ENCODE measurements at places on chromosomes 16 and 17.
A peak's percentile ranks its signal among the peaks of the same experiment; 100 is the strongest.

GRCh38 chr17:60941028-60941427 is 263.4 kb downstream of the BCAS3 start:
- no peak for DNase-seq

DNA sequence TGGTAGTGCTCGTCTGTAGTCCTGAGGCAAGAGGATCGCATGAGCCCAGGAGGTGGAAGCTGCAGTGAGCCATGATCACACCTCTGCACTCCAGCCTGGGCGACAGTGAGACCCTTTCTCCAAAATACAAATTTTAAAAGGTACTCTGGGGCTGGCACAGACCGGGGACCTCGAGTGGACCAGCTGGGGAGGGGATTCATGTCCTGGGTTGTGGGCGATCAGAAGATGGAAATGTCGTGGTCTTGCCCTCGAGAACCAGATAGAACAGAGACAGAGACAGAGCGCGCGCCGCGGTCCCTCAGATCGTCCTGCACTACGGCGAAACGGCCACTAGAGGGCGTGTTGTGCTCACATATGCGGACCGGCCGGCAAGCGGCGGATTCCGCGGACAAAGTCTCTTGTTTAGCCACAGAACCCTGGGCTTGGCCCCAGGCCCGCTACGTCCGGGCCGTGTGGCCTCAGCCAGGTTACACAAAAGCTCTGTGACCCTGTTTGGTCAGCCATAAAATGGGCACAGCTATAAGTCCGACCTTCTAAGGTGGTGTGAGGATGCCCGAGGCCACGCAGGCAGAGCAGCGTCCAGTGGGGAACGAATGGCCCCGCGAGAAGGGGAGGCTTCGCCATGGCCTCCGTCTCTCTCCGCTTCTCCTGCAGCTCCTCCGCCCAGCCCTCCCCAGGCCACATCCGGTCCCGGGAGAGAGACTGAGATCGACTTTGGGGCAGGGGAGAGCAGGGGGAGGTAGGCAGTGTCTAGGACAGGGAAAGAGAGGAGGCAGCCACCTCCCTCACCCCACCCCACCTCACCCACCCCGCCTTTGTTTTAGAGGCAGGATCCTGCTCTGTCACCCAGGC is 14.6 kb upstream of the SBK1 start:
- peak; percentile 72 for DNase-seq

- no peak for DNase-seq
Measured at GRCh38 chr17:16512011-16512410, 20.0 kb upstream of the LRRC75A start.

DNA sequence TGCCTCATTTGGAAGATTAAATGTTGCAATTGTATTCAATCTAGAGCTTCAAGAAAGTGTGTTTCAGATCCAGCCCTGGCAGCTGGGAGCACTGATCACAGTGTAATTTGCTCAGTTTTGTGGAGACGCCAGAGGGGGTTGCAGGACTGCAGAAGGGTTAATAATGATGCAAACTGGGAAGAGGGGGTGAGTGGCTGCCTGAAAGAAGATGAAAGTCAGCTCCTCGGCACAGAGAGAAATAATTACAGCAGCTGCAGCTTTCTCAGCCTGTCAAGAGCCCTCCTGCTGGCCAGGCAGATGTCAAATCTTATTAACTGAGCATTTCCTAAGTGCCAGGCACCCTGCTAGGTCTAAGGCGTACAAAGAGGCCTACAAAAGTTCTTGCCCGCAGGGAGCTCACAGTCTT is 97.7 kb downstream of the ZNF18 start:
- DNase-seq = no peak

- DNase-seq = no peak
Measured at GRCh38 chr16:11405331-11406176, 60.3 kb downstream of the RMI2 start.

DNA sequence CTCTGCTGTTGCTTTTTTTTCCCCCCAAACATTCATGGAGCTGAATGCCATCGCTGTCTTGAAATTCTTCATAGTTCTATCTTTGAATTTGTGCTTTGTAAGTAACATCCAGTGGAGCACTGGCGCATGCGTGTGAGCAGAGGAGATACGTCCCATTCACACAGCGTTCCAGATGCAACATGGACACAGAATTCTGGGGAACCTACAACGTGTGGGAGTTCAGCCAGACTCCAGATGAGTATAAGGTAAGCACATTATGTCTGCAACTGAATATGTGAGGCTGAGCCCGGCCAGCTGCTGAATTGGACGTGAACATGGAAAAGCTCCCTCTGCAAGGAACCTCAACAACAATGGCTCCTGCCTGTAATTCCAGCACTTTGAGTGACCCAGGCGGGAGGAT is 4.3 kb upstream of the ATP1B2 start:
- DNase-seq = no peak

GRCh38 chr17:75876190-75876937 is 2.0 kb downstream of the TRIM47 start:
- DNase-seq = peak; percentile 88

DNA sequence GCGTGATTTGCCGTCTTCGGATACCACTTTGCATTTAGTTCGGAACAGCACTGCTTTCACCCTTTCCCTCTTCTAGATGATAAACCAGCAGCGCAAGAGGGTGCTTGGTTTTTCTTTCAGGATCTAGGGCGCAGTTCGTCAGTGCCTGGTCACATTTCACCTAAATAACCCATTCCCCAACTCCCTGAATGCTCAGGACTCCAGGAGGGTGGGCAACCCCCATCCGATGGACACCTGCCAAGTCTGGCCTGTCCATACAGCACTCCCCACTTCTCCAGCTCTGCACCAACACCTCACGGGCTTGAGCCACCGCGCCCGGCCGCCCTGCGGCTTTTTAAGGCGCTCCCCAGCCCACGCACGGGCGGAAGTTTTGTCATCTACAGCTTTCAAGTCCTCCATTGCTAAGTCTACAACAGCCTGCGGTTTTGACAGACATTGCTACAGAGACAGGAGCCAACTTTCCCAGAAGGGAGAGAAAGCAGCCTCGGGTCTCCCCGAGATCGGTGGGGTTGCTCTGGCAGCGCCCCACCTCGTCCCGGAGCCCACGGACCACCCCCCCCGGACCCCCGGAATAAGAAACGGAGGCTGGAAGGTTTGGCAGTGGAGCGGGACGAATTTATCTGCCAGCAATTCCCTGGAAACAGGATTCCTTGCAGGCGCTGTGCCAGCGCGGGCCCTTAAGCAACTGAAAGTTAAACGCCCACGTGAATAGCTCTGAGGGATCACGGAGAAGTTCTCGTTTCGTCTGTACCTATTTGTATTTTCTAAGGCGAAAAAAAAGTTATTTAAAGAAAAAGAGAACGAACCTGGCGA is 38.6 kb upstream of the SLFN13 start:
- no peak for DNase-seq

GRCh38 chr16:65689726-65690125 is 567.9 kb upstream of the CDH11 start:
- DNase-seq = no peak

GRCh38 chr17:49349541-49349940 is 12.5 kb downstream of the ZNF652 start:
- no peak for DNase-seq

- no peak for DNase-seq
Measured at GRCh38 chr17:16027708-16028584, 28.3 kb downstream of the TTC19 start.

DNA sequence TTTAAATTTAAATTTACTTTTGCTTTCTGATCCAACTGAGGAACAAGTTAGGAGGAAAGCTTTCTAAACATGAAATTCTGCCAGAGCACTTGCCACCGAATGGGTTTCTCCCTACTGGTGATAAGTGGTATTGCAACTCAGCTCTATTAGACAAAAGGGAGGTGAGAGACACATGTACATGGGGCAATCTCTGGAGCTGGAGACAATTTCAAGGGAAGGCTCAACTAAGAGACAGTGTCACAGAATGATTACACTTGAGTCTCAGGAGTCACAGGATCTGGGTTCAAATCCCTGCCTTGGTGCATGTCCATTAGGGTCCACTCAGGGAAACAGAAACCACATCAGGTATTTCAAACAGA is 37.4 kb downstream of the SOCS1 start:
- DNase-seq = no peak

DNA sequence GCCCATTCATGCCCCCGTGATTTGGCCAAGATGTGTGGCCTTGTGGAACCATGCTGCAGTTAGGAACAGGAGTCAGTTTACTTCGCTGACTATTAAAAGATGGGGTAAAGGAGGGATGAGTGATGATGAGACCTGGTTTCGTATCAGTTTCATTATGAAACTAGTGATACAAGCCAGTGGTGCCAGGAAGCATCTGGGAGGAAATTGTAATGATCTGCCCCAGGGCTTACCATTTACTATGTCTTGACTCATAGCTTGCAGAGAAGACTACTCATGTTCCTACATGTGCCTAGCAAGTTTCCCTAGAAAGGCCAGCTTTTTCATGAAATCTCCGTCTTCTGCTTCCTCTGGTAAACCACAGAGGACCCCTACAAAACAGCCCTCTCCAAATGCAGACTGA is 23.2 kb downstream of the CDH3 start:
- no peak for DNase-seq

- DNase-seq = no peak
Measured at GRCh38 chr16:35750157-35750689, 2290.8 kb downstream of the TP53TG3F start.

DNA sequence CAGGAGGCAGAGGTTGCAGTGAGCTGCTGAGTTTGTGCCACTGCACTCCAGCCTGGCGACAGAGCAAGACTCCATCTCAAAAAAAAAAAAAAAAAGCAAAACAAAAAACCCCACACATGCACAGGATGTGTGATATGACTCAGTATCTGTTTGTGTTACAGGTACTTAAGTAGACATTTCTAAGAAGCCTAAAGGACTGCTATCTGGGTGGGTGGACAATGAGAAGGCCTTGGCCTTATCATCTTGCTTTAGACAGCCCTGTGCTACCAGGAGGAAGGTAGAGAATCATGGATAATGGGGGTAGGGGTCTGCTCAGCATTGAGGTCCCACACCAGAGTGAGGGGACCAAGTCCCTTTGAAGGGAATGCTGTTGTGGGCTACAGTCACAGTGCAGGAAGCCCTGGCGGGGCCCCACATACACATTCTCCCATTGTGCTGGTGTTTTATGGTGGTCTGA is 26.7 kb downstream of the PLD6 start:
- DNase-seq = no peak

DNA sequence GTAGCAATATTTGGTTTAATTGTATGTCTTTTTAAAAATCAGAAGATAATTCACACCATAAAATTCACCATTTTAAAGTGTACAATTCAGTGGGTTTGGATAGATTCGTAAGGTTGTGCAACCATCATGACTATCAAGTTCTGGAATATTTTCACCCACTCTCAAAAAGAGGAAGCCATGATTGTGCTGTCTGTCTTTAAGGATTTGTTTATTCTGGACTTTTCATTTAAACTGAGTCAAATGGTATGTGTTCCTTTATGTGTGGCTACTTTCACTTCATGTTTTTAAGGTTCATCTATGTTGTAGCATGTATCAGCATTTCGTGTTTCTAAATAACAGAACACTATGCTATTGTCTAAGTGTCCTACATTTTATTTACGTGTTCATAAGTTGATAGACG is 68.1 kb upstream of the CPHXL start:
- no peak for DNase-seq

GRCh38 chr17:60372790-60373483 is 19.0 kb downstream of the USP32 start:
- no peak for DNase-seq

DNA sequence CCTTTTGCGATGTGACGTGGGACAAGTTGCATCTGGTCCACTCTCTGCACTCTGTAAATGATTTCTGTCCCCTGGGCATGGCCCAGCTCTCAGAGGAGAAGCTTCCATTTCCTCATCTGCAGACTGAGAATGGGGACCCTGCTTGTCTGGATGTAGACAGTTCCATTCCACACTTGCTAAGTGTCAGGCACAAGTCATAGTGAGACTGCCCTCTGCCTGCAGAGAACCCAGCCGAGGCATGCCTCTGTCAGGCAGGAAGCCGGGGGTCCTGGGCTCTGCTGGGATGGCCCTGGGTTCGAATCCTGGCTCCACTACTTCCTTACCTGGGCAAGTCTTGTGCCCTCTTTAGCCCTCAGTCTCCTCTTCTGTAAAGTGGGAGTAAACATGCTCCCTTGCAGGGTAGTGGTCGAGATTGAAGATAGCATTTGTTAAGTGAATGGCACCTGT is 4.1 kb downstream of the MAP2K3 start:
- DNase-seq = no peak

GRCh38 chr17:19720631-19721426 is 4.4 kb upstream of the SLC47A2 start:
- no peak for DNase-seq

DNA sequence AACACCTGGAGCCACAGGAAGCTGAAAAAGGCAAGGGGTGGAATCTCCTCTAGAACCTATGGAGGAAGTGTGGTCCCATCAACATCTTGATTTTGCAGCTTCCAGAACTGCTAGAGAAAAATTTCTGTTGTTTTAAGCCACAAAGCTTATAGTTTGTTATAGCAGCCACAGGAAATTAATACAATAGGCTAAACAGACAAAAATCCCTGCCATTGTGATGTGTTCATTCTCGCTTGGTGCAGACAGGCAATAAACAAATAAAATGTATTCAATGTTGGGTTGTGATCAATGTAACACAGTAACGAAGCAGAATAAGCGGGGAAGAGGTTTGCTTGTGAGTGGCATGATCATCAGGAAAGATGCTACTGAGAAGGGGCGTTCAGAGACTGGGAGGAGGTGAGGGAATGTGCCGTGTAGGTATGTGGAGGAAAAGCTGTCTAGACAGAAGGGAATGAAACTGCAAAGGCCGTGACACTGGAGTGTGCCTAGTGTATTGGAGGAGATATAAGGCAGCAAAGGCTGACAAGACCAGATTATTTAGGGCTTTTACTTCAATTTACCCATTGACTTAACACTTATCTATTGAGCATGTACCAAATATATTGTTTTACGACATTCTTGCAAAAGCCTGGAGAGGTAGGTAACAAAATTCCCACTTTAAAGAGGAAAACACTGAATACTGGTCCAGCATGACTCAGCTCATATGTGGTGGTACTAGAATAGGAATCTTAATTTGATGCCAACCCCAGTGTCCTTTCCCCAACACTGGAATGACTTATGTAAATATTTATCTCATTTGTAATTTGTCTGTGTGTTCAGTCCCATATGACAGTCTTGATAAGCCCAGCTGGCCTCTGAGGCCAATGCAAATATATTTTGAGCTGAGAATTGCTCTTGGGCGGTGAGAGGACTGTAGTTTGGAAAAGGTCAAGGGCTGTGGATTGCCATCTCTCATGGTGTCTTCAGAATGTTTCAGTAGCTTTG is 375.9 kb downstream of the CDH13 start:
- DNase-seq = peak; percentile 10

GRCh38 chr17:676060-676700 is 38.5 kb downstream of the VPS53 start:
- no peak for DNase-seq

DNA sequence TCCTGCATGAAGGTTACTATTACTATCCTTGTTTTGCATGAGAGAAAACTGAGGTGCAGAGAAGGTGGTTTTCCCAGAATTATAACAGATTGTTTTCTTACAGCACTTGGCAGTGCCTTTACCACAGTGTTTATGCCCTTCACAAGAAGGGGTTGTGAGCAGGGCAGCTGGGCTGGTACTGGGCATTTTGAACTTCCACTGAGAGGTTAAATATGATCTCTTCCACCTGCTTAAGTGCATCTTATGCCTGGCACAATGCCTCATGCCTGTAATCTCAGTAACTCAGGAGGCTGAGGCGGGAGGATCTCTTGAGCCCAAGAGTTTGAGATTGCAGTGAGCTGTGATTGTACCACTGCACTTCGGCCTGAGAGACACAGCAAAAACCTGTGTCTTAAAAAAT is 36.2 kb downstream of the NDE1 start:
- DNase-seq = no peak

All from NCI-H774 (cell line).